ENCODE measurements at places on chromosomes 2 and 18.

GRCh38 chr2:148893906-148894305, 18.9 kb downstream of the KIF5C start:
- peaks cover 31% of the 10 kb centered on the region for H3K36me3 ChIP-seq
- no peak overlapping the region for H3K4me3 ChIP-seq
- peaks cover 5% of the 10 kb centered on the region for H3K27me3 ChIP-seq
- no peak for DNase-seq
- no peak overlapping the region for H3K27ac ChIP-seq

DNA sequence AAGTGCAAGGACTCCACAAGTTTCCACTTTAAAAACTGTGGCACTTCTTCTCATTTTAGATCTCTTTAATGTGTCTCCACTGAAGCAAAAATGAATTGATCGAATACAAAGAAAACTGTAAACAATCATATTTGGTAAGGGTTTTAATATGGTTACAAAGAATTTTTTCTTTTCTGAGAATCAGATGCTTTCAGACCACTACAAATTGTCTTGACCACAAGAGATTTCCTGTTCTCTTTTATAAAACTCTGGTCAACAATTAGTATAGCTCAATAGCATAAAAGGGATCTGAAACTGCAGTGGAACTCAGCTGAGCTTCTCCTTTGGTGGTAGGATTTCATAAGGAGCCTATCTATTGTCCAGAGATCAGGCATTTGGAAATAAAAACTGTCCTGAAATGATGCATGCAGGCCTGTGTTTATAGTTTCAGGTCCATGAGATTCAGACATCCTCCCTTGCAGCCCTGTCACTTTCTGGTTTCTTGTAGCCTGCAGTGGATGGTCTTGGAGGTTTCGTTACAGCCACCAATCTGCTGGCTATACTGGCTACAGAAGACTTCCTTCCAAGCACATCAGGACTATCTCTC, 120.0 kb downstream of the DOCK10 start:
- peak overlapping the region; percentile 14 for H3K4me3 ChIP-seq
- no peak for DNase-seq
- no peaks in the 10 kb centered on the region for H3K27me3 ChIP-seq
- peaks cover 46% of the 10 kb centered on the region for H3K36me3 ChIP-seq
- H3K4me1 ChIP-seq = peaks cover 60% of the 10 kb centered on the region
- H3K27ac ChIP-seq = peak overlapping the region; percentile 92

GRCh38 chr18:32383050-32383819, 87.4 kb downstream of the GAREM1 start:
- DNase-seq = no peak
- peaks cover 7% of the 10 kb centered on the region for H3K27me3 ChIP-seq
- no peak overlapping the region for H3K27ac ChIP-seq
- H3K4me3 ChIP-seq = no peak overlapping the region
- no peaks in the 10 kb centered on the region for H3K4me1 ChIP-seq

DNA sequence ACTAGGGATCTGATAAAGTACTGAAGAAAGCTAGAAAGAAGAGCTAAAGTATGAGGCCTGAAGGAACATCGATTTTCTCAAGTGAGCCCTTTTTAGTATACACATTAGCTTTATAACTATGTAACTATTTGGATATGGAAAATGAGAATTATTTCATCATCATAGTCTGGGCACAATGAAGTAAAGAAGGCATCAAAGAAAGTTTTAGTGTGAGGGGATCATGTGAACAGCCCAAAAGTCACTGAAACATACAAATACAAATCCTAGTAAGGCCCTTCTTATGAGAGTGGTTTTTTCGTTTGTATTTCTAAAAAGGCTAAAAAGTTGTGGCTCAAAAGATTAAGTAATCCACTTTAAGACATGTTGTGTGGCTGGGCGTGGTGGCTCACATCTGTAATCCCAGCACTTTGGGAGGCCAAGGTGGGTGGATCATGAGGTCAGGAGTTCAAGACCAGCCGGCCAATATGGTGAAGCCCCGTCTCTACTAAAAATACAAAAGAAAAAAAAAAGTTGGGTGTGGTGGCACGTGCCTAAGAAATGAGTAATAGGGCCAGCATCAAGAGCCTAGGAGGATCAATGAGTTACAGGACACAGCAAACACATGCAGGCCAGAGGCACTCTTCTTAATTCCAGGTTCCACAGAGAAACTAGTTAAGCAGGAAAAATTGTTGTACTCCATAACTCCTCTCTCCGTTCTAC, 61.9 kb downstream of the PUM2 start:
- H3K4me3 ChIP-seq = no peak overlapping the region
- no peak overlapping the region for H3K27ac ChIP-seq
- no peaks in the 10 kb centered on the region for H3K27me3 ChIP-seq
- peaks cover 22% of the 10 kb centered on the region for H3K36me3 ChIP-seq

GRCh38 chr18:62044490-62045000, 142.3 kb downstream of the PIGN start:
- H3K4me1 ChIP-seq = no peaks in the 10 kb centered on the region
- no peak overlapping the region for H3K4me3 ChIP-seq
- no peak for DNase-seq
- H3K27me3 ChIP-seq = no peaks in the 10 kb centered on the region
- H3K27ac ChIP-seq = no peak overlapping the region
- peaks cover 12% of the 10 kb centered on the region for H3K36me3 ChIP-seq

- H3K27me3 ChIP-seq = no peaks in the 10 kb centered on the region
- H3K4me1 ChIP-seq = no peaks in the 10 kb centered on the region
- no peak overlapping the region for H3K27ac ChIP-seq
- H3K4me3 ChIP-seq = no peak overlapping the region
- DNase-seq = no peak
Observed at GRCh38 chr2:52794581-52794980, 973.0 kb upstream of the CHAC2 start.

- no peaks in the 10 kb centered on the region for H3K4me1 ChIP-seq
- no peak overlapping the region for H3K27ac ChIP-seq
- no peak overlapping the region for H3K4me3 ChIP-seq
- no peak for DNase-seq
Observed at GRCh38 chr18:8969639-8970390, 132.7 kb upstream of the NDUFV2 start.

- H3K4me3 ChIP-seq = no peak overlapping the region
- no peaks in the 10 kb centered on the region for H3K27me3 ChIP-seq
- no peak overlapping the region for H3K27ac ChIP-seq
Observed at GRCh38 chr18:43108882-43109281, 6.6 kb downstream of the RIT2 start.

DNA sequence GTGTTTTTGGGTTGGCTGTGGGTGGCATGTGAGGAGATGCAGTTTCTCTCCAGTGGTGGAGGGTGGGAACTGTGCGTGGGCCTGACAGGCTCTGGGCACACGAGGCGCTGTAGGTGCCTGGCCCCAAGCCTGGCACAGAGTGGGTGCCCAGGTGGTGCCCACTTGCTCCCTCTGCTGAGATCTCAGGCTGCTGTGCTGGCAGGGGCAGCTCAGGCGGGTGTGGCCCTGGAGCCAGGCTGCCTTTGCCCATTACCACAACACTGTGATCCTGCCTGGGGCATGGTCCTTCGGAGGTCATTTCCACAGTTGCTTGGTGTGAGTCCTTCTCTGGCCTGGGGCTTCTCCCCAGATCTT, 20.4 kb downstream of the TSHZ1 start:
- no peaks in the 10 kb centered on the region for H3K27me3 ChIP-seq
- H3K36me3 ChIP-seq = peaks cover 6% of the 10 kb centered on the region
- no peak overlapping the region for H3K4me3 ChIP-seq

DNA sequence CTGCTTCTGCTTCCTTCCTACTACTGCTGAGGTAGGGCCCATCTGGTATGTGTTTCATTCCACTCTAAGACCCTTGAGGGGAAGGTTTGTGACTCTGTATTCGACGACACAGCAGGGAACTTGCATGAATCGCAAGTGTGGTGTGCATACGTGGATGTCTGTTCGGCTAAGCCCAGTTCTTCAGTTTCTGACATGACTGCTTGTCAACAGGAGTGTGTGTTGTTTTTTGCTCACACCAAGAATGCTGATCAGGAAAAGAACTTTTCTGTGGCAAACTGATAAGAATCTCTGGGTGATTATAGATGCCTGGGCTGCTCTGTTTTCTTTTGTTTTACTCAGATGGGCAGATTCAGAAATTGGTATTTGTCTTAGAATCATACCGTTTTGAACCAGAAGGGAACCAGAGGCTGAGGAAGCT, 22.0 kb downstream of the TNFRSF11A start:
- H3K4me1 ChIP-seq = peaks cover 58% of the 10 kb centered on the region
- H3K27ac ChIP-seq = peak overlapping the region; percentile 85
- no peak overlapping the region for H3K4me3 ChIP-seq
- H3K27me3 ChIP-seq = no peaks in the 10 kb centered on the region
- DNase-seq = peak; percentile 24

- no peak overlapping the region for H3K27ac ChIP-seq
- no peak overlapping the region for H3K4me3 ChIP-seq
- H3K27me3 ChIP-seq = no peaks in the 10 kb centered on the region
- H3K4me1 ChIP-seq = peaks cover 8% of the 10 kb centered on the region
- H3K36me3 ChIP-seq = no peaks in the 10 kb centered on the region
- no peak for DNase-seq
Observed at GRCh38 chr2:45975752-45976517, 321.3 kb upstream of the EPAS1 start.

DNA sequence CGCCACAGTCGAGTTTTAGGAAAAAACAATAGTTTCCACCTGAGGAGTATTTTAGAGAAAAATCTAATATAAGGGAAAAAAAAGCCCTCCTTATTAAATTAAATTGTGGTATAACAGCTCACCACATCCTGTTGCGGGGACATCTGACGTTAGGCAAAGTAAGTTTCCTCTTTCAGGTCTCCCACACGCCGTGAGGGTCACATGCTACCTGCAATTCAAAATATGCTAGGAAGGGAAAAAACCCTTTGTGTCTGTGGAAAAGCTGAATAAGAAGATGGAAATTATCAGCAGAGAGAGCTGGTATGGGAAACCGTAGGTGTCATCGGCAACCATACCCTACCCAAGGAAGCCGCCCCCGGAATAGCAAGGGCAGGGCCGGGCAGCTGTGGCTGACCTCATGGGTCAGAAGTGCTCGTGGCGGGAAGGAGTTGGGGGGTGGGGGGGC, 128.0 kb downstream of the NFATC1 start:
- H3K27ac ChIP-seq = peak overlapping the region; percentile 88
- H3K27me3 ChIP-seq = no peaks in the 10 kb centered on the region
- H3K36me3 ChIP-seq = peaks cover 11% of the 10 kb centered on the region
- peaks cover 60% of the 10 kb centered on the region for H3K4me1 ChIP-seq

GRCh38 chr18:72502671-72503431, 41.3 kb downstream of the CBLN2 start:
- H3K27me3 ChIP-seq = no peaks in the 10 kb centered on the region
- no peaks in the 10 kb centered on the region for H3K4me1 ChIP-seq
- no peak overlapping the region for H3K4me3 ChIP-seq
- no peak for DNase-seq

DNA sequence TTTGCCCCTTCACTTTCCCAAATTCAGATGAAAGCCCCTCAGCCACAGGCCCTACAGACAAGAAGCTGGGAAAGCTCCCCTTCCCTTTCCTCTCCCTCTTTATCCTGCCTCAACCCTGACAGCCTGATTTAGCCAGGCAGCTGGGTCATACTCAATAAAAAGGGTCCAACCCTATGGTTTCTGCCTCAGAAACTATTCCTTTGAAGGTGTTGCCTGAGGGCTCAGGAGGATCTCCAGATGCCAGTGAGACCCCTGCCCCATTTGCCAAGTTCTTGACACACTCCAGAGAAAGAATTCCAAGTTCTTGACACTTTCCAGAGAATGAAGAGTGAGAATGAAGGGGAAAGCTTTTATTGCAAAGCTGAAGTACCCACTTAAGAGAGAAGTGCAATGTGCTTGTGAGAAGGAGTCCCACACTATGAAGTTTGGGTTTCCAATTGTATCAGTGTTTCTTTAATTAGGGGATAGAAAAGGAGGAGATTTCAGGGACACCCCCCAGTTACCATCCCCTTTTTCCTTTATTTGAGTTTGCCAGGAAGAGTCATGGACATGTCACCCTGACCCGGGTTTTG, 576.2 kb downstream of the METTL4 start:
- H3K4me3 ChIP-seq = no peak overlapping the region
- H3K27ac ChIP-seq = no peak overlapping the region
- H3K36me3 ChIP-seq = no peaks in the 10 kb centered on the region
- no peak for DNase-seq
- H3K4me1 ChIP-seq = no peaks in the 10 kb centered on the region
- no peaks in the 10 kb centered on the region for H3K27me3 ChIP-seq

- H3K36me3 ChIP-seq = peaks cover 5% of the 10 kb centered on the region
- H3K27ac ChIP-seq = no peak overlapping the region
- H3K4me1 ChIP-seq = peaks cover 8% of the 10 kb centered on the region
- no peaks in the 10 kb centered on the region for H3K27me3 ChIP-seq
Observed at GRCh38 chr2:238267341-238267710, 21.1 kb downstream of the PER2 start.

- no peak overlapping the region for H3K27ac ChIP-seq
- no peaks in the 10 kb centered on the region for H3K4me1 ChIP-seq
- DNase-seq = no peak
Observed at GRCh38 chr2:195863564-195863963, 205.1 kb downstream of the DNAH7 start.

GRCh38 chr2:23114299-23114698, 270.7 kb upstream of the KLHL29 start:
- DNase-seq = no peak
- H3K27ac ChIP-seq = no peak overlapping the region
- H3K36me3 ChIP-seq = no peaks in the 10 kb centered on the region
- H3K4me3 ChIP-seq = no peak overlapping the region
- no peaks in the 10 kb centered on the region for H3K4me1 ChIP-seq

DNA sequence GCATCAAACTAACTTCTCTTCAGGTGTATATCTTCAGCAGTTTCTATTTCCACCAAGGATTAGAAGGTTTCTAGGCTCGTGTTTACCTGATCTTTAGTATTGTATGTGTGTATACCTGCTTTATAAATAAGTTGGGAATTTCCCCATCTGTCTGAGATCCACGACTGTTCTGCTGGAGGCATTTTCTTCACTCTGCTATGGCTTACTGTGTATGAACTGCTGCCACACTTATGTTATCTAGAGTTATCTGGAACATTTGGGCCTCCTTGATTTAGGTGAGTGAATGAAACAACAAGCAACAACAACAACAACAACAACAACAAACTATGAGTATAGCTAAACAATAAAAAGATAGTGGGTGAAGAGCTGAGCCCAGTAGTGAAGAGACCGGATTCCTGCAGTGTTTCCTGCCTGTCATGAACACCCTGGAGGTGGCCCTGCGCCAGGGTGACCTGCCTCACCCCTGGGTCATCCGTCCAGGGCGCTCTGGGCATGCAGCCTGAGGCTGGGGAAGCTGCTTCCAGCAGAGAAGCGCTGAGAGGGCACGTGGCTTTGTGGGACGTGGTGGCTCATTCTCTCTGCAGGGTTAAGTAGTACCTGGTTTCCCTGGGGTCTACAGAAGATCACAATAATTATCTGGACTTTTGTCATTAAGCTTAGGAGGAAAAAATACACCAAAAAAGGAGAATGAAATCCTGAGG, 56.1 kb upstream of the GATA6 start:
- no peak overlapping the region for H3K4me3 ChIP-seq
- DNase-seq = no peak
- no peaks in the 10 kb centered on the region for H3K36me3 ChIP-seq

DNA sequence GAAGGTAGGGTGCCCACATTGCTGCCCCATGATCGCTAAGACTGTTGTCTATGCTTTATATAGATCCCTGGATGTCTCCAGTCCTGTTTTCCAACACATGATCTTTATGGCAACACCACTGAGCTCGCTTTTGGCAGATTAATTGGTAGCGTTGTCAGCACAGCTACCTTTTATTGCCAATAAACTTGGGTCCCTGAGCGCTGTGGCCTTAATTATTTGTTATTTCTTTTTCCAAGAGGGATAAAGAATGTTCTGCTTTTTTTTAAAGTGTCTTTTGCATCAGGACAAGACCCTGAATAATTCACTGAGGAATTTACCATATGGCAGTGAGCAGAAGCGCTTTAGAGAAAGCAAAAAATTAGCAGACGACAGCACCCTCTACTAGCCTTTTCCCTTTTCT, 113.5 kb downstream of the COLEC12 start:
- no peak overlapping the region for H3K4me3 ChIP-seq
- no peaks in the 10 kb centered on the region for H3K27me3 ChIP-seq

Measured in activated CD4-positive, alpha-beta memory T cell treated with anti-CD3 and anti-CD28 coated beads, Interleukin-2, amount 10 ng/mL, durations not matched to agents 7 days and 5 days (primary cell).